NCI-H2171 (cell line): ENCODE measurements at places on chromosomes 13 and 19.
A peak's percentile ranks its signal among the peaks of the same experiment; 100 is the strongest.

- DNase-seq: no peak
These were observed 30.3 kb upstream of the FRY start for GRCh38 chr13:32001154-32001768.

DNA sequence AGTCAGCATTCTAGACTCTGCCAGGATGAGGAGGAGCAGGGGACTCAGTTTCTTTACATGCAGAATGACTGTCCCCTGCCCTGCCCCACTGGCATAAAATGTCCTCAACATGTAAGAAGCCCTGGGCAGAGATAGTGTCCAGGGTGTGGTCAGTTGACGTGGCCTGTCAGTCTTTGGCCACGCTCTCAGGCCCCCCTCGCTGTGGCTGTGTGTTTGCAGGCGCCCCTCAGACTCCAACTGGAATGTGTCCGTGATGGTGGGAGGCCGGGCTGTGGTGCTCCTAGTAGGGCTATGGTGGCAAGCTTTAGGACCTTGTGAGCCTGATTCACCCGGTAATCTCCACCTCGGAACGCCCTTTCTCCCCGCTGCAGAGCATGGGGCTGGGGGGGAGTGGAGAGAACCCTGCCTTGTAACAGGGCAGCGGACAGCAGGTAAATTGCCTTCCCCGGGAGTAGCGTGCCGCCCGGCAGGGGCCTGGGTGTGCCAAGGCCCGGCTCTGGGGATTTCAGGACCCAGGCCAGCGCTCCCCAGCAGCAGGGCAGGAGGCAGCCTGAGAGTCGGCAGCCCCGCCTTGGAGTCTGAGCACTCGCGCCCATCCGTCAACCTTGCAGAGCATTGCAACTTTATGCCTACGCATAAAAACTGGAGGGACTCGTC is 62.3 kb downstream of the CHST8 start:
- DNase-seq: peak; percentile 63

- DNase-seq: peak; percentile 83
These were observed 816.9 kb upstream of the SLC10A2 start for GRCh38 chr13:103883164-103883563.

DNA sequence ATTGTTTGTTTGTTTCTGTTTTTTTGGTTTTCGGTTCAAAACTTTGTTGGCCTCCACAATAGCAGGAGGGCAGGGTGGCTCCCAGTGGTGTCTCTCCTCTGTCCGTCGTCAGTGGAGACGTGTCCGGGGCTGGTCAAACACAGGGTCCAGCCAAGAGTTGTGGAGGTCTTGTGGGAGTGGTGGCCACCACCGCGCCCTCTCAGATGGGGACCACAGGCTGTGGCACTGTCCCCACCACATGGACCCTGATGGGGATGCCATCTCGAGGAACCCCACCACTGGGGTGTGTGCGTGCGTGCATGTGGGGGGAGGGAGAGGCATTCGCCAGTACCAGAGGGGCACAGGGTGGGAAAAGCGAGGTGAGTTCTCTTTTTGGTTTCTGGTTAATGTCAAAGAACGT is 13.8 kb downstream of the ZNF574 start:
- no peak for DNase-seq

DNA sequence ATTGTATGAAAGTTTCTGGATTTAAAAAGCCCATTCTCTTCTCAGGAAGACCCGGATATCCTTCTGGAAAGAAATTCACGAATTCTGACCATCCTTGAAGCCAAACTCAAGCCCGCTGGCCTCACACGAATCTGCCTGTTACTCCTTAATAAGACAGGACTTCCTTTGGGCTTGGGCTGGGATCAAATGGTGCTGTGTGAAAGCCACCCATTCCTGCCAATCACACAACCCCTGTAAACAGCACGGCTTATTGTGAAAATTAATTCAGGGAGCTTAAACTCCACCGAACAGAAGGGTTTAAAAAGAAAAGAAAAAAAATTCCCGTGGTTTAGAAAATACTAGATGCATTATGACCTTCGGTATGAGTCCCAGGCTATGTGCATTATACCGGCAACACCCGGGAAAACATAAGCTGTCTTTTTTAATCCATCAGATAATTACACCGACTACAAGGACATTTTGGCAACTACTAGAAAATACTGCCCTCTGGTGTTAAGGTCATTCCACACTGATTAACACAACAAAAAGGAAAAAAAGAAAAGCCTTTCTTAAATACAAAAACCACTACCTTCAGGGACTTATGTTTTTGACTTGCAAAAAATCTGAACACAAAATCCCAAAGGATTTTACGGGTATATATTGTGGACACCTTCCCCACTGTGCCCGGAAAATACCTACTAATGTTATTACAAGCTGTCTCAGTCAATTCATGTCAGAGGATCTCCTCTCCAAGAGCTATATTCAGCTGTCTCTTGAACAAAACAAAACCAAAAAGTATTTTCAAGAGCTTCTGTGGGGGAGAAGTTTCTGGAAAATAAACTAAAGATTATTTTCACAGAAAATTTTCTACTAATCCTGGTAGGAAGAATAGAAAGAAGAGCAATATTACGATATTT is 76.0 kb upstream of the LSM14A start:
- peak; percentile 45 for DNase-seq

DNA sequence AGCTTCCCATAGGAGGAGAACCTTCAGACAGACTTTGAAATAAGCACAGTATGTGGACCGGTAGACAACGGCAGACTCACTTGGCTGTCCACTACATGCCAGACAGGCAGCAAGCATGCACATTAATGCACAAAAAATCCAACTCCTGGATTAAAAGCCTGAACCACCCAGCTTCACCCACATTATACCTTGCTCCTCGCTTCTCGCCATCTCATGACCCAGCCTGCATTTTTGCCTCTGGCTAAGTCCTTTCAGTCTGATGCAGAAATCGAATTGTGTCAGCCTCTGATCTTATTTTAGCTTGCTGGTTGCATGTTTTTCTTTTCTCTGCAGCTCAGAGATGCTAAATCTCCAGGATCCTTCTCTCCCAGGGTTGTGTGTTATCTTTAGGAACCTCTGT is 358.7 kb downstream of the RFC3 start:
- no peak for DNase-seq

GRCh38 chr13:31016342-31017325 is 84.2 kb downstream of the TEX26 start:
- DNase-seq: no peak

- DNase-seq: peak; percentile 26
These were observed 66.0 kb downstream of the PCCA start for GRCh38 chr13:100154842-100155416.

DNA sequence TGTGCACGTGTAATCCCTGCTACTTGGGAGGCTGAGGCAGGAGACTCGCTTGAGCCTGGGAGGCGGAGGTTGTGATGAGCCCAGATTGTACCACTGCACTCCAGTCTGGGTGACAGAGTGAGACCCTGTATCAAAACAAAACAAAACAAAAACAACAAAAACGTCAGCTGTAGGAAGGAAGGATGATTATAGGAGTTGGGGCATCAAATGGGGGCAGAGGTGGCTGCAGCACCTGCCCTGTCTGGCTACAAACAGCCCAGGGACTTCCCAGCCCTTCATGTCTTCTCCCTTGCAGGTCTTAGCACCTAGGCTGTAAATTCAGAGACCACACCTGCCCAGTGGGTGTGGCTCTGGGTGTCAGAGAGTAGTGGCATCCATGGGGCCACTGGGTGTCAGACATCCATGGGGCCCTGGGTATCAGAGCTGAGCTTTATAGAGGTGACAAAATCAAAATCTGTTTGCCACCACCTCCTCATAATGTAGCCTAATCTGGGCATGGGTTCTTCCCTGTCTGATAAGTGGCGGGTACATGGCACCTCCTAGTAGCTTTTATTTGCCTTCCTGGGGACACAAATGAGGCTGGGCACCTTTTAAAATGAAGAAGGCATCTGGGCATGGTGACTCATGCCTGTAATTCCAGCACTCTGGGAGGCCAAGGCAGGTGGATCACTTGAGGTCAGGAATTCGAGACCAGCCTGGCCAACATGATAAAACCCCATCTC is 4.7 kb upstream of the B3GNT3 start:
- DNase-seq: no peak

DNA sequence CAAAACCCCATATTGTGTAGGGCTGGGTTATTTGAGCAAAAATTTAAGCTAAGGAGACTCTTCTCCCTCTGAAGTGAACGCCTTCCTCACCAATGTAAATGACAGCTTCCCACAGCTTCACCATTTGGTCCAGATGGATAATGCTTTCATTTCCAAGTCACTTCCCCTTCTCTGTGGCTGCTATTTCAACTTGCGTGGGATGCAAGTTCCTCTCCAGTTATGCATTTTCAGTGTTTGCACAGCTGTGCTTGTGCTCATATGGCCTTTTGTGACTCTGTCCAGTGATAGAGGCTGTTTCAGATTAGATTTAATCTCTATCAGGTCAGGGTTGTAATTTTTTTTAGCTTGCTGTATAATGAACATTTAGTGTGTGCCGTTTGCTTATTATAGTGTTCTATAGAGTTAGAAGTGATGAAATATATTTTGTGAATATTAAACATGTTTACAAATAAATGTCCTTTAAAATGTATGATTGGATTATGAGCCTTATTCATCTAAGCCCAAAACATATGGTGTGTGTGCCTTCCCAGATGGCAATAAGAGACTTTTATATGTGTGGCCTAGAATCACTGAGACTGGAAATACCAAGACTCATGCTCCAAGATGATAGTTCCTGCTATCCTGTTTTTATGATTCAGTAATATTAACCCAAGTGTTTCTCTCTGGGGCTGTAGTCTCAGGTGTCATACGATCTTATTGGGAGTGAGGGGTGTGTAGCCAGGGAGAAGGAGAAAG is 86.6 kb downstream of the TNFRSF19 start:
- peak; percentile 41 for DNase-seq

GRCh38 chr19:40005691-40006272 is 8.9 kb downstream of the ZNF546 start:
- no peak for DNase-seq

GRCh38 chr13:28161370-28161769 is 23.0 kb downstream of the PAN3 start:
- DNase-seq: no peak

- DNase-seq: no peak
These were observed at the start of gene ARRDC2 for GRCh38 chr19:18007917-18008673. Gene ARRDC2 (plus strand): TSS chr19:18008170. CDS start chr19:18008311, 141 bp downstream.

GRCh38 chr13:20995245-20995838 is 66.0 kb downstream of the LATS2 start:
- no peak for DNase-seq

DNA sequence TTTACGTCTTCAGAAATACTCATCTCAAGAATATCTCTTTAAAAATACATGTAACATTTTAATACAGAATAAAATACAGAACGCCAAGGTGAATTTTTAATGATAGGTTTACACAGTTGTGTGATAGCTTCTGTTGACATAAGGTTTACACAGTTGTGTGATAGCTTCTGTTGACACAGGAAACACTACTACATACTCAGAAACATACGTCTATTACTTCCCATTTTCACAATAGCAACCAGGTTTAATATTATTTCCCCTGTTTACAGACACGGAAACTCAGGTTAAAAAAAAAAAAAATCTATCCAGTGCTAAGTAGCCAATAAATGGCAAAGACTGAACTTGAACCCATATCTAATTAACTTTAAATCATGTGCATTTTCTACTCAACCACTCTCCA is 571.2 kb downstream of the LIG4 start:
- no peak for DNase-seq

DNA sequence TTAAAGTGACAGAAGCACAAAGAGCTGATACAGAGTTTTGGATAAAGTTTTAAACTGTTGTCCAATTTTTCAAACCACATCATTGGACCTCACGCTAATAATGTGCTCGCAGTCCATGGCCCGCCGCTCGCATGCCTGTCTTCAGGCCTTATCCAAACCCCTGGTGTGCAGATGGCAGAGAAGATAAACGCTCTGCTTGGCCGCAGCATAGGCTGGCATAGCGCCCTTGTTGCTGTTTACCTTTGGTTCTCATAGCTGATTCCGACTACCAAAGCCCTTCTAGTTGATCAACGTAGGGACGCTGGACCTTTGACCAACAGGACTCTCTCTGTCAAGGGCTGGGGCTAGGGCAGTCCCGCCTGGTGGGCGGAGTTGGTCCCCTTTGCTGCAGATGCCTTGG is 23.5 kb upstream of the QTRT1 start:
- no peak for DNase-seq

GRCh38 chr13:27258637-27259386 is 7.5 kb downstream of the RPL21 start:
- no peak for DNase-seq

DNA sequence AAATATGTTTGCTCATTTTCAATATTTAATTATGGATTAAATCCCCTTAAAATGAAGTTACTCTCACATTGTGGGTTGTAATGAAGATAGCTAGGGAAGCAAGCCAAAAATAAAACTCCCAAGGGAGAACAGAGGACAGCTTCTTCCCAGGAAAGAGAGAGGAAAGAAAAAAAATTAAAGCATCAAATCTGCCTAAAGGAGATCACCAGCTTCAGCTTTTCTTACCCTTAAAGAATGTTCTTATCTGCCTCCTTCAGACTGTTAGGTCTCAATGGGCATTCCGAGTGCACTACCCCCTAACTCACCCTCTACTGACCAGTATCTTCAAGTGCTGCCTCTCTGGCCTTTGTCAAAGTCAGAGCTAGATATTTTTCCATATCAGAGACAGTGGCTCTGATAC is 55.2 kb downstream of the XPO4 start:
- DNase-seq: no peak

DNA sequence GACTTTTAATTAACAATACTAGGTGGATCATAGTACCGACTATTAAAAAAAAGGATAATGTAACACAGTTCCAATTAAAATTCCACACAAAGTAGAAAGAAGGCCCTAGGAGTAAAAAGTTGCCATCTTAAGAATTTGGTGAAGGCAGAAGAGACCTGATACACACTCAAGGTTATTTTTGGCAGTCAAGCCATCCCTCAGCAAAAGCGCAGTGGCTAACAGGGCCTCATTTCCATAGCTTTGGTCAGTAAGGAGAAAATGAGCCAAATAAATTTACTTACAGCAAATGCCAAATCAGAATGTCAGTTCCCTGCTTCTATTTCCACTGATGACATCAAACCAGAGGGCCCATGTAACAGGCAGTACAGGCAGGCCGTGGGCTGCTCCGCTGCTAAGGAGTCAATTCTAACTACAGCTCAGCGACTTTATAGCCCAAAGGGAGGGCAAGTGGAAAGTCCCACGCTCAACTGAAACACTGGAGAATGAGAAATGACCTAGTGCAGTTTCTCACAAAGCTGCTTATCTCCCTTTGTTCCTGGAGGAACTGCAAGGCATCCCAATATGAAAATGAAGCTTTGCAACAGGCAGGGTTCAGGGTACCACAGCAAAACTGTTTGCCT is 6.3 kb downstream of the ARGLU1 start:
- DNase-seq: no peak

GRCh38 chr13:111262715-111263114 is 57.7 kb upstream of the TEX29 start:
- DNase-seq: no peak

GRCh38 chr13:18949970-18950369 is 231.7 kb downstream of the TUBA3C start:
- no peak for DNase-seq

GRCh38 chr13:26509491-26509890 is 48.0 kb upstream of the WASF3 start:
- no peak for DNase-seq
